ENCODE measurements at places on chromosomes 11 and 22.

- DNase-seq: no peak
Observed at GRCh38 chr11:76214968-76215548, 8.8 kb upstream of the WNT11 start.

- no peak for DNase-seq
Observed at GRCh38 chr11:78310500-78310909, 107.1 kb downstream of the GAB2 start.

GRCh38 chr11:92425127-92425526 lies 200.5 kb downstream of the FAT3 start:
- no peak for DNase-seq

DNA sequence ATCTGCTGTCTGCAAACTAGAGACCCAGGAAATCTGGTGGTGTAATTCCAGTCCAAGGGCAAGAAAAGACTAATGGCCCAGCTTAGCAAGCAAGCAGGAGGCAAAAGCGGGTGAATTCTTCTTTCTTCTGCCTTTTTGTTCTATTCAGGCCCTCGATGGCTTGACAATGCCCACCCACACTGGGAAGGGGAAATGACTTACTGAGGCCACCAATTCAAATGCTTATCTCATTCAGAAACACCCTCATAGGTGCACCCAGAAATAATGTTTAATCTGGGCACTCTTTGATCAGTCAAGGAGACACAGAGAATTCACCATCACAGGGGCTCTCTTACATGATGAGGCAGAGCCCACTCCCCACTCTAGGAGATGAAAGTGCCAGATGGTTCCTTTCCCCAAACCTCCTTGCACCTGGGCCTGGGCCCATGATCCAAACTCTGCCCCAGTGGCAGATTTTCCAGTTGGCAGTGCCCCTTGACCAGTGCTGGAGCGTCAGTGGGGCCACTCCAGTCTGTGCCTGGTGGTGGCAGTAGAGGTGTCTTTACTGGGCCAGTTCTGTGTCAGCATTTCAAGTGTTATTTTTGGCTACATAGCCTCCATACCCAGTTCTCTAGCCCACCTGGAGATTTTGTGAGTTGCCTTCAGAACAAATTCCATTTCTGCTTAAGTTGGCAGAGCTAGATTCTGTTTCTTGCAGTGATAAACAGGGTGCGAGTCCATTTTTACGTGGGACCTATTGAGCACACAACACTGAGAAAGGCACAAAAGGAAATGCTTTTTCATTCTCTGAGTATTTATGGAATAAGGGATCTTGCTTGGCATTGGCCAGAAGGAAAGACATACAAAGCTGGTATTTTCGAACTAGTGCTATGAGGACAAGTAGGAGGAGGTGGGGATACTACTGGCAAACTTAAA lies 7.5 kb downstream of the ELMOD1 start:
- no peak for DNase-seq

- no peak for DNase-seq
Observed at GRCh38 chr11:21350613-21351012, 681.2 kb downstream of the NELL1 start.

DNA sequence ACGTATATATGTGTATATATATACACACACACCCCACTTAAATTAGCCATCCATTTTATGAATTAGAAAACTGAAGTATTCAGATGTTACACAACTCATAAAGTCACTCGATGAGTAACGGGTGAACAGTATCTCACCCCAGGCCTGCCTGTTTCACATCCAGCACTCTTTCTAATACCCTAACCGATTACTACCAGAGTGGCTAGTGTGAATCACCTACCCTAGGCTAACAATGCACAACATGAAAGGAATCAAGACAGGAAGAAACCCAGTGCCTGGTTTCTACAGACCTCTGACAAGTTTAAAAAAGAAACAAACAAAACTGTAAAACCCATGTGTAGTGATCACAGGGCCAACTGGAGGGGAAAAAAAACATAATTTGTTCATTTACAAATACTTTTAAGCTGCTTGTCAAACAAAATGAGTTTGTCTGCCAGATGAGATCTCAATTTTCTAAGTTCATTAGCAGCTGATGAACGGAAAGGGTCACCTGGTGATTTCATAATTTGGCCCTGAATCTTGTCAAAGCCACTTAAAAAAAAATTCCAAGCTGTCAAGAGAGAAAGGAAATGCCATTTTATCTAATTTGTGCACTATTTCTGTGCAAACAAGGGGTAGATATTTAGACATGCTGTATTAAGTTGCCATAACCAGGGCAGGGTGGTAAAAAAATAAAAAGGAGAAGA lies 134.8 kb downstream of the LARGE1 start:
- DNase-seq: no peak

DNA sequence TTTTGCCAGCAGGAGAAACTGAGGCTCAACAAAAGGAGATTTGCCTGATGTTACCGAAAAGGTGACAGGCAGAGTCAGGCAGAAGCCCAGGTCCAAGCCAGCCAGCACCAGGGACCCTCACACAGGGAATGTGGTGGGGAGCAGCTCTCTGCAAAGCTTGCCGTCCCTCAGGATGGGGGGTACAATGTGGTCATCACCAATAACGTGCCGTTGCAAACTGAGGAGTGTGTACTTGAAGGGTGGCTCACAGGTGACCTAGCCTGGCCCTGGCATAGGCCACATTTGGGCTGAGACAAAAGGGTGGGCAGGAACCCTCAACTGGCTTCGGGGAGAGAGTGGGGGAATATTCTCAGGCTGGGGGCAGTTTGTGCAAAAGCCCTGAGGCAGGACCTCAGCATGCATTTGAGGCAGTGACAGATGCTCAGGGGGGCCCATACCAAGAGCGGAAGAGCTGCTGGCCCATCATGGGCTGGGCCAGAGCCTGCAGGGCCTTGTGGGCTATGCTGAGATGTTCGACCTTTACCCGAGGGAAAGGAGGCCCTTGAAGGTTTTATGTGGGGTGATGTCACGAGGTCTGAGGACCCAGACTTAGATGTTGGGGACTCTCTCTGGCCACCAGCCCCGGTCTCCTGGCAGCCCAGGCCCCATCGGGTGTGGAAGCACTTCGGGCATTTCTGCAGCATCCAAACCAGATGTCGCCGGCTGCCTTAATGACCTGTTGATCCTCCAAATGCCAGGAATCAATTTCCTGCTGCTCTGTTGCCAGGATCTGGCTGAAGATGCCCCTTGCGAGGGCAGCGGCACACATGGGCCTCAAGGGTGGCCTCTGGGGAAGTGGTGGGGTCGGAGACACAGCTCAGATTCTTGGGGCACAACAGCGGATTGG lies 57.4 kb upstream of the SHISAL1 start:
- no peak for DNase-seq

DNA sequence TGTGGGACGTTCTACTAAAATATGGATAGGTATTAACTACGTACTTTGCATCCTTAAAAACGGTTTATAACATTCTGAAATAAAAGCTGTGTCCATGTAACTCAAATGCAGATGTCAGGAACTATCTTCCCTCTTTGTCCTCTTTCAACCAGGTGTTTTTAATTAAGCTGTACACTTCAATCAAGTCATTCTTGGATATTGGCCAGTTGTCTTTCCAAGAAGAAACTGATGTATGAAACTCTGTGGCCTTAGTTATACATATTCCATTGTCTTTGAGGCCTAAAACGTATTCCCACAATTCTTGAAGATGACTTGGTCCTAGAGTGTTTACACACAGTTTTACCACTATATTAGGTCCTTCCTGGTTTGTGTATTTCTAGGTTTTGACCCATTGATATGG lies 249.0 kb upstream of the CNTN5 start:
- DNase-seq: no peak

GRCh38 chr11:62671608-62672389 lies at the start of the genes LBHD1 and UQCC3:
Gene LBHD1, minus strand, starts transcription at chr11:62672267. Its CDS starts 2,236 bp downstream, at chr11:62670031.
Gene UQCC3, plus strand, starts transcription at chr11:62671673. Its CDS starts 73 bp downstream, at chr11:62671746.
- DNase-seq: no peak

All from stimulated activated CD8-positive, alpha-beta memory T cell treated with anti-CD3 and anti-CD28 coated beads, Interleukin-7, amount 100 ng/mL, for 1 hour (primary cell).